SK-N-MC (cell line): ENCODE measurements at places on chromosomes 3 and 15.

GRCh38 chr3:14623569-14624051 is 28.0 kb upstream of the CCDC174 start:
- DNase-seq, result no peak

- no peak for DNase-seq
Measured at GRCh38 chr3:169955406-169955805, 11.2 kb upstream of the SEC62 start.

DNA sequence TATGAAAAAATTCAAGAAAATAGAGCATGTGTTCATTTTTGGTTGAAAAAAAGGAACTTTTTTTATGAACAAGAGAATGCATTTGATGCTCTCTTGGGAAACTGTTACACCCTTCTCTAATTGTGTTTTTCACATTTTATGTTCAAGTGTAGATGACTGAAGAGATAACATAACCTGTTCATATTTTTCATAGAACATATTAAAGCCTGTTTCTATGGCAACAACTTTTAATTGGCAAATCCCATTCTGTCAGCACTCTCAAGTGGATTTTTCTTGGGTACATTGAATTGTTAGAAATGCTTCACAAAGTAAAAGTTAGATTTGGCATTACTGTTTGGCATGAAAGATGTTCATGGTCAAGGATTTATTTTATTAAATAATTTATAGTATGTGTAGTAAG is 117.5 kb downstream of the MBNL1 start:
- no peak for DNase-seq

DNA sequence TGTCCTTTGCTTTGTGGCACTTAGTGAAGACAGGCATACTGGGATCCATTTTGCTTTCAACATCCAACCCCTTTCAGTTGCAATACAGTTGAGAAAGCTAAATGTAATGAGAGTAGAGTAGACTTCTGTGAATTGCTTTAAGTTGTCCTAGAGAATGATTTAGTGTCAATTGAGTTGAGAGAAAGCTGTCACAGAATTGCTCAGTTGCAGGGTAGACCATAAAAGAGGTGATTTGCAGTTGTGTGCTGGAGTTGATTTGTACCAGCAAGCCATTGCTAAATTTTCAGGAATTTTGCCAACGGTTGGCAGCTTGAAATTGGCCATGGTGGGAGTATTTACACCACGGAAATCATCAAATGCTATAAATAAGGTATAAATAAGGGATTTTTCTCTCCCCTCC is 2.2 kb downstream of the ABHD5 start:
- DNase-seq, result no peak

- no peak for DNase-seq
Measured at GRCh38 chr3:5733995-5734394, 546.5 kb downstream of the EDEM1 start.

GRCh38 chr15:47184003-47184907 is 533.0 kb upstream of the SEMA6D start:
- no peak for DNase-seq

DNA sequence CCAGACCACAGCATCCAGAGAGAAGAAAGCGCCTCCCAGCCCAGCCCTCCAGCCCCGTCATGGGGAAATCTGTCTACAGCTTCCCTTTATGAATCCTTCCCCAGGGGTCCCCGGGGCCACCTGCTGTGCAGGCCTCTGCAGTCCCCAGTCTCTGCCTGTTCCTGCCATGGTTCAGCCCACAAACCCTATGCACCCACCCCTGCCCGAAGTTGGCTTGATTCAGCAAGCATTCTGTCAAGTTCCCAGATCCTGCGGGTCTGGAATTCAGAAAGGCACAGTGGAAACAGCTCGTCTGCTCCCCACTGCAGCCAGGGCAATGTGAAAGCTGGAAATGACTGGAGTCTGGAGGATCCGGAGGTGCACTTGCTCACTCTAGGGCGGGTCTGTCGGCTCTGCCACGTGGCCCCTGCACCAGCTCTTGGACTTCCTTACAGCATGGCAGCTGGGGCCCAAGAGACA is 2.9 kb upstream of the OCA2 start:
- no peak for DNase-seq

- no peak for DNase-seq
Measured at GRCh38 chr3:8567784-8568575, 66.4 kb downstream of the LMCD1 start.

- DNase-seq, result no peak
Measured at GRCh38 chr3:59573911-59574310, 524.1 kb upstream of the CFAP20DC start.

DNA sequence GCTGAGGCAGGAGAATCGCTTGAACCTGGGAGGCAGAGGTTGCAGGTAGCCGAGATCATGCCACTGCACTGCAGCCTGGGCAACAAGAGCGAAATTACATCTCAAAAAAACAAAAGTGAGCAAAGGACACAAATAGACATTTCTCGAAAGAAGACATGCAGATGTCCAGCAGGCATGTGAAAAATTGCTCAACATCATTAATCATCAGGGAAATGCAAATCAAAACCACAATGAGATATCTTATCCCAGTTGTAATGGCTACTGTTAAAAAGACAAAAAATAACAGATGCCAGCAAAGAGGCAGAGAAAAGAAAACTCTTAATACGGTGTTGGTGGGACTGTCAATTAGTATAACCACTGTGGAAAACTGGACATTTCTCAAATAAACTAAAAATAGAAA is 20.9 kb downstream of the ASB7 start:
- DNase-seq, result no peak

DNA sequence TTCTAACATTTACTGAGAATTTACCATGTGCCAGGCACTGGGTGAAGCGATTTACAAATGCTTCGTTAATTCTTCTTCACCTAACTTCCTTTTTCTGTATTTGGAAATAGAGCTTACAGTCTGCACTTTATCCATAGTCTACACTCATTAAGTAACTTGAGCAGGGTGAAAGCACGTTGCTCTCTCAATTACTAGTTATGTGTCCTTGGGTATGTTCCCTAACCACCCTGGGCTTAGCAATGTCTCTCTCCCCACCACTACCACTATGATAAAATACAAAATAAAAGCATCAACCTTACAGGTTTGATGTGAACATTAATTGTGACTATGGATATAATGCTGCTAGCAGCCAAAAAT is 172.9 kb upstream of the SLC2A2 start:
- DNase-seq, result no peak

- DNase-seq, result no peak
Measured at GRCh38 chr15:76625267-76625666, 279.9 kb downstream of the SCAPER start.

- no peak for DNase-seq
Measured at GRCh38 chr3:177371888-177372287, 174.6 kb upstream of the TBL1XR1 start.

- DNase-seq, result no peak
Measured at GRCh38 chr15:37788330-37788729, 146.1 kb upstream of the TMCO5A start.

DNA sequence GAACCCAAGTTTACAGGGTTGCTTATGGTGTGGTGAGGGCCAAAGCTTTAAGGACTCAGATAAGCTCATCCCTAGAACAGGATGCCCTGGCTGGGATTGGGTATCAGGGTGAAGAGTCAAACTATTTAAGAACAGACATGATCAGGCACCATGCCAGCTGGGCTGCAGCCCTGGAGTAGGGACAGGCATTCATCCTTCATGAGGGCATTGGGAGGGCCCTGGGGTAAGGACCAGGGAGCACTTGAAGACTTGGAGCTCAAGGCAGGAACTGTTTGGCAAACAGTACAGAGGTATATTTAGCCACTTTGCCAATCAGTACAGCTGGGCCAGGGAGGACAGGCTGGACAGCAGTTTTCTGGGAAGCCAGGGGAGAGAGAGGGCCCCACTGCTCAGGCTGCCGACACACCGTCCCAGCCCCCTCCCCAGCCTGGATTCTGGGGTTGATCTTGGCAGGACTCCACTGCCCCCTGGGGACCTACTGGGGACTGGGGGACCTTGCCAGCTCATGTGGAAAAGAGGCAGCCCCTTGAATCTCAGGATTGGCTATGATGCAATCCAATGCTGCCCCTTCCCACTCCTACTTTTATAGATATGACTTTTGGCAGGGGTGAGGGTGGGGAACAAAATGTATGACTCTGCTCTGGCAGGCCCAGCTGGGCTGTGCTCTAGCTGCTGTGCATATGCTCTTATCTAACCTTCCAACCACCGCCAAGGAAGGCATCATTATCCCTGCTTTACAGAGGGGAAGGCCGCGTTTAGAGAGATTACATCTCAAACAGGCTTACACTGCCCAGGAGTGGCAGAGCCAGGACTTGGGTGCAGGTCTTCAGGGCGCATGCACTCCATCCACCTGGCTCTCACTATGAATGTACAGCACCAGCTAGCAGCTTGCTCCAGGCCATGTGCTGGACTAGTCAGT is 2.3 kb downstream of the PLA2G4E start:
- DNase-seq, result no peak

DNA sequence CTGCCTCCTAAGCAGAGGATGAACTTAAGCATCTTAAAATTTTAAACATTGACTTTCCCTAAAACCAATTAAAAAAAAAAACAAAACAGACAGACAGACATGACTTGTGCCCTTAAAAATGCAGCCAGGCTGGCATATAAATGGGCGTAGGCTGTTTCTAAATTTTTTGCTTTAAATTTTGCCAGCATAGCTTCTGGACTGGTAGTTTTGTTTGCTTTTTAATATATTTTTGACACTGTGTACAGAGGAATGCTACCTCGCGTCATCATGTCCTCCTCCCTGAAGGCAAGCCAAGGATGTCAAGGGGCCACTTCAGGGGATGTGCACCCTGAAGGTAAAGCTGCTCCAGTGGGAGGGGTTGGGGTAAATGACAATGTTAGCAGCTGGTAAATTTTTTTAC is 134.8 kb downstream of the PGPEP1L start:
- DNase-seq, result no peak

DNA sequence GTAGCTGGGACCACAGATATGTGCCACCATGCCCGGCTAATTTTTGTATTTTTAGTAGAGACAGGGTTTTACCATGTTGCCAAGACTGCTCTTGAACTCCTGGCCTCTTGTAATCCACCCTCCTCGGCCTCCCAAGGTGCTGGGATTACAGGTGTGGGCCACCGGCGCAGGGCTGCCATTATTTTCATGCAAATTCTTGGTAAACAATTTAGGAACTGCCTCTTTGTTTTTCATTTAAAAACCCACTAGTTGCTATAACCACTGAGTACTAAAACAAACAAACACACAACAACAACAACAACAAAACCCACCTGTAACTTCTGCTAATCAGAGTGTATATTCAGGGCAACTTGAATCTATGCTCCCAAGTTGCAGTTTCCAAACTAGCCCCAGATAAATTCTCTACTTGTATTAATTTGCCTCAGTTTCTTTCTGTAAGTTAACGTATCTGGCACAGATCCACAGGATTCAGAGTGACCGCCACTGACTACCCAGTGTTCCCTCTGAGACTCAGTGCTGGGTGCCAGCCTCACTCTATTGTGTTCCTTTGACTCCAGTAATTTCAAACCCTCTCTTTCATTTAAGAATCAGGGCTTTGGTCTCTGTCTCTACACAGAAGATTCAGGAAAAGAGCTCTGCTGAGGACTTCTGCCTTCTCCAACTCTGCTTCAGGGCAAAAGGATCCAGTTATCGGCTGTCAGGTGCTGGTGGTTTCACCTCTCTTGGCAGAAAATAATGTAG is 18.6 kb upstream of the ZNF710 start:
- DNase-seq, result no peak

- no peak for DNase-seq
Measured at GRCh38 chr15:73602446-73602843, 30.7 kb downstream of the NPTN start.

- DNase-seq, result no peak
Measured at GRCh38 chr3:55467099-55467498, 20.0 kb downstream of the WNT5A start.

DNA sequence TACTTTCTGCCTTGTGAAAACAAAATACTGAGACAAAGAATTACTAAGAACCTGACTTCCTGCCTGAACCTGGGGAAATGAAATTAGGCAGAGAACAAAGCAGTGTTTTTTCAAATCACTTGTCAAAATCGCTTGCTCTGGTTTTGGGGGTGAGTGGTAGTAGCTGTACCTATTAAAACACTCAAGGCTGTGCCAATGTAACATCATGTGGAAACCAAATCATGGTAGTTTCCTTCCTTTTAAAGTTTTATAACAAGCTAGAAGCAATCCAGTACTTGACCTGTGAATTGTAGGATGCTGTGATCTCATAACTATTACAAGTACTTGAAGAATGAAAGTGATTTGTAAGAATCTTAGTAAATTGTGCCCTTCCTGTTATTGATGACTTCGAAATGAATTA is 6.7 kb downstream of the CMTM8 start:
- DNase-seq, result no peak

DNA sequence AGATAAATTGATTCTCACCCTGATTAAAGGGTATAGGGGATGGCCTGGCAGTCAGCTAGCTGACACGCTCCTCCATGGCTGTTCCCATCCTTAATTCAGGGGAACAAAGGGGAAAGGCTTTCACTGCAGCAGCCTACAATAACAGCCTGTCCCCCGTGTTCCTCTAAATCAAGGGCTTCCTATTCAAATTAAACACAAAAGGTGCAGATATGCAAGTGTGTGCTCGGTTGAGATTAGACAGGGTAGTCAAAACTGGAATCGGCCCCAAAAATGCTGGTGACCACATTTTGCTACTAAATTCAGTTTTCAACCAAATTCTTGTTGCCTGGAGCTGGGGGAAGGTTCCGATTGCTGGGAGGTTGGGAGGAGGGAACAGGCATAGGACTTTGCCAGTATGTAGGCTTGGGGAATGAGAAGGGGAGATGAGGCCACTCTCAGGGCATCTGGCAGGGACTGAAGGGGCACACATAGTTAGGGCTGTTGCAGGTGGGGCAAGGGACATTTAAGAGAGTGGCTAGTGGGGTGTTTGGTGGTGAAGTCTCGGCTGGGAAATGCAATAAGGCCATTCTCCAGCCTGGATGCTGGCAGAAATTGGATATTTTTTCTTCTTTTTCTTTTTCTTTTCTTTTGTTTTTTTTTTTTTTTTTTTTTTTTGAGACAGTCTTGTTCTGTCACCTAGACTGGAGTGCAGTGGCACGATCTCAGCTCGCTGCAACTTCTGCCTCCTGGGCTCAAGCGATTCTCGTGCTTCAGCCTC is 32.9 kb upstream of the CTSH start:
- DNase-seq, result no peak

- no peak for DNase-seq
Measured at GRCh38 chr3:186432189-186432588, 70.2 kb upstream of the DGKG start.

- no peak for DNase-seq
Measured at GRCh38 chr3:69219101-69219708, 96.8 kb upstream of the LMOD3 start.

DNA sequence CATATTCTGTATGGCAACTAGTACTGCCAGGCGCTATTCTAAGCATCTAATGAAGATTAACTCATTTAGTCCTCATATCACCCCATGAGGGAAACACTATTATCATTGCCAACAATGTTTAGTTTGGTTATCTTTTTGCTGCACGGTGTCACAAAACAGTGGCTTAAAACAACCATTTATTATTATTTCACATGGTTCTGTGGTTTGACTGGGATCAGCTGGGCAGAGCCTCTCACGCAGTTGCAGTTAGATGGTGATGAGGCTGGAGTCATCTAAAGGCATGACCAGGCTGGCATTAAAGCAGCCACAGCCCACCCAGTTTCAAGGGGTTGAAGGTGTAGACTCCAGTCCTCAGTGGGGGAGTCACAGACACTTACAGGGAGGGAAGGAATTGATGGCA is 32.8 kb upstream of the RASA2 start:
- no peak for DNase-seq

GRCh38 chr15:36218991-36219390 is 360.4 kb upstream of the CDIN1 start:
- DNase-seq, result no peak

- no peak for DNase-seq
Measured at GRCh38 chr3:170488802-170489201, 70.1 kb downstream of the CLDN11 start.

GRCh38 chr15:29844290-29844903 is 22.1 kb upstream of the TJP1 start:
- no peak for DNase-seq
